ENCODE measurements at places on chromosomes 12 and 14. TPM values are rescaled to one million over a fixed set of nuclear protein-coding genes. Genes with fewer than 3 reads are reported as not detected.
A peak's percentile ranks its signal among the peaks of the same experiment; 100 is the strongest.

The RPS6KL1 gene
- polyA plus RNA-seq: 2.1 TPM

The MAPKAPK5 gene
- 42.4 TPM for polyA plus RNA-seq

The ZNF839 gene
- 13.3 TPM for polyA plus RNA-seq

The ZNF385A gene
- polyA plus RNA-seq: 8.6 TPM

The ANG gene
- polyA plus RNA-seq: 2.9 TPM

The EID3 gene
- polyA plus RNA-seq: 5.3 TPM

The ARHGDIB gene
- 49.1 TPM for polyA plus RNA-seq

DNA sequence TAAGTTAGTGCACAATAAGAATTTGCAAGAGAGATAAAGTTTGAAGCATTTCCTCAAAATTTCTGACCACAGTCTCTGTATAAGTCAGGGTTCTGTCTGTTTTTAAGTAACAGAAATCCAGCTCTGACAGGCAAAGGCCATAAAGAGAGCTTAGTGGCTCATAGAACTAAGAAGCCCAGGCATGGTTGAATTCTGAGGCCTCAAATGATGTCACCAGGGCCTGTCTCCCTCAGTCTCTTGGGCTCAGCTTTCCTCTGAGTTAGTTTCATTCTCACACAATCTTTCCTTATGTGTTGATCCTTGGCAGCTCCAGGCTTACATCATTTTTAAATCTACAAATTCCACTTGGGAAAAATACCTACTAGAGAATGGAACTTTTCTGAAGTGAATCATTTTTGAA is 173.4 kb upstream of the ATP2B1 start:
- DNase-seq: no peak

DNA sequence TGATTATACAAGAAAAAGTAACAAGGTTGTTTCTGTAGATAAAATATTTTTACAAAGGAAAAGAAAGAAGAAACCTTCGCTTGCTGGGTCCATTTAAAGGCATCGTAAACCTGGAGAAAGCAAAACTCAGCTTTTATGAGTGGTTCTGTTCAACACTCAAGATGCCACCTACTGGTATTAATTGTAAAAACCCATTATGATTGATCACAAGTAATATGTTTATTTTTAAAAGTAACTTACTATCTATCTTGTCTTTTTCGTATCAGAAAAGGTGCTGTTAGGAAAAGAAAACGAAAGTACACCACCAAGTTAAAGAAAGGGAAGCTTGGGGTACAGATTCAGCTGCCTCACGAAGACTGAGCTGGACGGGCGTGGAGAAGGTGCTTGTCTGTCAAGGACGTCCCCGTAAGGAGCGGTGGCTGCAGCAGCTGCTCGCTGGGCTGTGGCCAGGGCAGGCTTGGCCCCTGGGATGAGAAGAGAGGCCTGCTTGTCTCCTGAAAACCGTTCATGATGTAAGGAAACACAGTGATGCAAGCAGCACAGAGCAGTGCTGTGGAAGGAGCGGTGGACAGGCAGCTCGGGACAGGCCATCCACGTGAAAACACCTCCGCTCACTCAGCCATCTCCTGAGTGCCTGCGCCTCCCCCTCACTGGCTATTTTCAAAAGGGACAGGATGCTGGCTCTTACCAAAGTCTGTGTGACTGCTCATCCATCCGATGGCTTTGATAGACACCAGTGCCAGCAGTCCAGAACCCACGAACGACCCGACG is 25.0 kb downstream of the SLC15A4 start:
- no peak for DNase-seq

GRCh38 chr12:6062757-6063735 is 61.4 kb downstream of the VWF start:
- DNase-seq: no peak

GRCh38 chr14:48350971-48351370 is 675.6 kb upstream of the MDGA2 start:
- DNase-seq: no peak

- DNase-seq: no peak
Observed at GRCh38 chr14:105682956-105683570, 156.7 kb downstream of the TMEM121 start.

GRCh38 chr14:104115691-104116287 is 22.6 kb upstream of the KIF26A start:
- no peak for DNase-seq

DNA sequence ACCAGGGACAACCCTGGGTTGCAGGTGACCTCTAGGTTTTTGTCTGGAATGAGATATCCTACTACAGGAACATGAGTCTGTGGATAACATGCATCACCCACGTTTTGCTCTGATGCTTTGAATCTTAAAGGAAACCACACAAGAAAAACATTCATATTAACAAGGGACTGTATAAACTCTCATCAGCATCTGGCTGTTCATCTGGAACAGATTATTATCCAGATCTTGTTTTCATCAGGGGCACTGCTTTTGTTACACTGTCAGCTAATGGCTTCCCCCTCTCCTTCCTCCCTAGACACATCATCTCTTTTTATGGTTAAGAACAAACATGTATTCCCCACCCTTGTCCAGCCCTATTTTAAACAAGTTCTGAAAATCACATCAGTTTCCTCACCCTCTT is 1095.7 kb downstream of the AACS start:
- DNase-seq: no peak

GRCh38 chr12:26034371-26035142 is 76.1 kb downstream of the RASSF8 start:
- no peak for DNase-seq

DNA sequence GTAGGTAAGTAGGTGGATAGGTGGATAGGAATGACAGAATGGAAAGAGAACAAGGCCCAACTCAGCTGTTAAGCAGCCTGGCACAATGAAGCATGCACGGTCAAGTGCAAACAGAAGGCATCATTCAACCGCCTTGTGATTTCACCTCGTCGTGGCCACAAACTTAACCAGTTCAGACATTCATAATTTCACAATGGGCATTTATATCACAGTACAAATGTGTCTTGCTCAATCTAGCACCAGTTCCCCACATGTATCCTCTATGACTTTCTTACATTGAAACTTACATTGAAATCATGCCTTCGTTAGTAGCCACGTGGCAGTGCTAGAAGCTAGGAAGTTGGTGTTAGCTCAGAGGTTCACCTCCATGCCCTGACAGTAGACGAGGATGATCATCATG is 207.5 kb downstream of the ETV6 start:
- no peak for DNase-seq

DNA sequence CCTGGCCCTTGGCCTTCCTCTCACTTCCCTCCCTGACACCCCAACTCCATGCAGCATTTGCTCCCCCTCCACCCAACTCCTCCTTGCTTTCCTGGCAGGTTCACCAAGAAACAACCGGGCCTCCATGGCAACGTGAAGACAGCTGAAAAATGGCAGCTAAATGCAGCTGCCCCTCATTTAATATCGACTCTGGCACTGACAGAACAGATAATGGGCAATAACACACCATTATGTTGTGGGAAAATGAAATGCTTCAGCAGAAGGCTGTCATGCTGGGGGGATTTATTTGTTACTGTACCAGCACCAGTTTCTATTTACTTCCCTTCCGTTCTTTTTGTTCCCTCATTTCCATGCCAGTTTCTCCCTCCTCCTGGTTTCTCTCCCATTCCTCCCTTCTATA is 440.8 kb downstream of the NRXN3 start:
- no peak for DNase-seq

GRCh38 chr12:39269492-39269891 is 173.4 kb downstream of the KIF21A start:
- DNase-seq: no peak

- DNase-seq: no peak
Observed at GRCh38 chr14:53103636-53104340, 49.3 kb downstream of the DDHD1 start.

DNA sequence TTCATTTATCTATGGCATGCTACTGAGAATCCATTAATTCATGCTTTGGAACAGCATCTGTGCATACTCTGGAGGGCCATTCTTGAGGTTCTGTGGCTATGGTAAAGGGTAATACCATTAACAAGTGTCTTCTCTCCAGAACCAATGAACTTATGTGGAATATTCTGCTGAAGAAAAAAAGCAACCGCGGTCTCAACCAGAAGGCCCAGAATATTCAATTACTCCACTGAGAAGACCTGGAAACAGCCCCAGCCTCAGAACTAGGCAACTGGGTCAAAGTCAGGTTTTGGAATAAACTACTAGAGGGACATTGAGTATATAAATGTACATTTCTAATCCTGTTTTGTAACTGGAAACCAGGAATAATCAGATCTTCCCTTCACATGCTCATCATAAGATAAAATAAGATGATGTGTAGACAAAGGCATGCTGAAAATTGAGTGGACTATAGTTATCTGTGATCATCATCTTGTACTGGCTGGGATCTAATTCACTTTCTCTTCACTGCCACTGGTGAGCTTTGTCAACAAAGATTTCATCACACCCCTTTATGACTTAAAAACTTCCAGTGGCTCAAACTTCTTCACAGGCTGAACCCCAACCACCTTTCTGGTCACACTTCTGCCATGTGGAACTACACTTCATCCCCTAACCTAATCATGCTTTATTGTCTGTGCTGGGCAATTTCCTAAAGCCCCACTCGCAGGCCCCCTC is 6.0 kb downstream of the SPTB start:
- no peak for DNase-seq

- DNase-seq: no peak
Observed at GRCh38 chr12:94892544-94893267, 110.8 kb downstream of the NDUFA12 start.

DNA sequence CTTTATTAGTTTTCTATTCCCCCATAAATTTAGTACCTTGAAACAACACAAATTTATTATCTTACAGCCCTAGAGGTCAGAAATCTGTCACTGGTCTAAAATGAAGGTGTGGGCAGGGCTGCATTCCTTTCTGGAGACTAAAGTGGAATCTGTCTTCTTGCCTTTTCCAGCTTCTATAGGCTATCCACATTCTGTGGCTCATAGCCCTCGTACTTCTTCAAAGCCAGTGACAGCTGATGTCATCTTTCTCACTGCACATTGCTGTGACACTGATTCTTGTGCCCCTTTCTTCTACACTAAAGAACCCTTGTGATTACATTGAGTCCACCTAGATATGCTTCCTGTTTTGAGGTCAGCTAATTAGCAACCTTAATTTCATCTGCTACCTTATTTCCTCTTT is 23.2 kb upstream of the DCN start:
- no peak for DNase-seq

DNA sequence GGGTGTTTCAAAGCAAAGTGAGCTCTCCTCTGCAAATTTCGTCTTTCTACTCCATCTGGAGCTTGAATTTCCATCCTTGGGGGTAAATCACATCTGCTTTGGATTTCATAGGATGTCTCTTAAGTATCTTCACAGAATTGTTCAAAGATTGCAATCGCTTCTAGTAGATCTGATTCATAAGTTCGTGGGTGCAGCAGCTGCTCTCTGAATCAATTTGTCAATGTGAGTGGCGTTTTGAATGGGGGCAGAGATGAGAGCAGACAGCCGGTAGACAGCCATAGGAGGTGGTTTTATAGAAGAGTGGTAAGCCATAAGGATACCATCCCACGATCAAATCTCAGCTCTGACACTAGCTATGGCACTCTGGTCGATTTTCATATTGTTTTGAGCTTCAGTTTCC is 146.0 kb upstream of the RPH3A start:
- no peak for DNase-seq

GRCh38 chr14:73749706-73750530 is 35.7 kb upstream of the PNMA1 start:
- DNase-seq: no peak

- DNase-seq: no peak
Observed at GRCh38 chr12:114404926-114405518, 922 bp downstream of the TBX5 start.

GRCh38 chr14:95227279-95227860 is 70.0 kb upstream of the DICER1 start:
- peak; percentile 57 for DNase-seq

- DNase-seq: no peak
Observed at GRCh38 chr12:102533483-102534215, 53.3 kb upstream of the IGF1 start.

DNA sequence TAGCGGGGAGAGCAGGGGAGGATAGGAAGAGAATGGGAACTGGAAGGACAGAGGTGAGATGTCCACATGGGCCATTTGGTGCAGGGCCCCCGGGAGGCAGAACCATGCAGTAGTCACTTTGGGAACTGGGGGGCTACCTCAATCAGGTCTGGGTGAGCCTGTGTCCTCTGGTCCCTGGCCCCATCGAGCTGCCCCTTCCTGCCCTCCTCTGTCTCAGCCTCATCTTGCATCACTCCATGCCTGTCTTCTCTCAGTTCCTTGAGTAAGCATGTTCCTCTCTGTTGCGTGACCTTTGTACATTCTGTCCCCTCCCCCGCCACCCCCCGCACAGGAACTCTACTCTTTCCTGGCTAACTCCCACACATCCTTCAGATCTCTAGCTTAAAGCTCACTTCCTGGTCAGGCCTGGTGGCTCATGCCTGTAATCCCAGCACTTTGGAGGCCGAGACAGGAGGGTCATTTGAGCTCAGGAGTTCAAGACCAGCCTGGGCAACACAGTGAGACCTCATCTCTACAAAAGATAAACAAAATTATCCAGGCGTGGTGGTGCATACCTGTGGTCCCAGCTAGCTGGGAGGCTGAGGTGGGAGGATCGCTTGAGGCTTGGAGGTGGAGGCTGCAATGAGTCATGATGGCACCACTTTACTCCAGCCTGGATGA is 23.2 kb downstream of the FOS start:
- DNase-seq: no peak

DNA sequence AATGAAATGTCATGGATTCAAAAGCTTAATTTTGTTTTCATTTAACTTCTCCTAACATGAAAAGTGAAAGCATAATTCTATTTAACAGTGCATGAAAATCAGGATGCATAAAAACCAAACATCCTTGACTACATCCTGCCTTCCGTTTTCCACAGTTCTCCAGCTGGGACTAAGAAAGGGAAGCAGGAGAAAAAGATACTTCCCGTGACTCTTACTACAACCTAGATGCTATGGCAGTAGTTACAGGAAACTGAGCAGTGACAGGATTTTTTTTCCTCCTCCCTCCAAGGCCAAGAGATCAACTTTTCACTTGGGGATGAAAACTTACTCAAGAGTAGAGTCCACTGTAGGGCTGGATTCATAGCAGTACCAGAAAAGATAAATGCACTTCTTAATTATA is 2.6 kb downstream of the EXOC5 start:
- no peak for DNase-seq

- DNase-seq: no peak
Observed at GRCh38 chr12:56661979-56662638, 16.3 kb upstream of the ATP5F1B start.

DNA sequence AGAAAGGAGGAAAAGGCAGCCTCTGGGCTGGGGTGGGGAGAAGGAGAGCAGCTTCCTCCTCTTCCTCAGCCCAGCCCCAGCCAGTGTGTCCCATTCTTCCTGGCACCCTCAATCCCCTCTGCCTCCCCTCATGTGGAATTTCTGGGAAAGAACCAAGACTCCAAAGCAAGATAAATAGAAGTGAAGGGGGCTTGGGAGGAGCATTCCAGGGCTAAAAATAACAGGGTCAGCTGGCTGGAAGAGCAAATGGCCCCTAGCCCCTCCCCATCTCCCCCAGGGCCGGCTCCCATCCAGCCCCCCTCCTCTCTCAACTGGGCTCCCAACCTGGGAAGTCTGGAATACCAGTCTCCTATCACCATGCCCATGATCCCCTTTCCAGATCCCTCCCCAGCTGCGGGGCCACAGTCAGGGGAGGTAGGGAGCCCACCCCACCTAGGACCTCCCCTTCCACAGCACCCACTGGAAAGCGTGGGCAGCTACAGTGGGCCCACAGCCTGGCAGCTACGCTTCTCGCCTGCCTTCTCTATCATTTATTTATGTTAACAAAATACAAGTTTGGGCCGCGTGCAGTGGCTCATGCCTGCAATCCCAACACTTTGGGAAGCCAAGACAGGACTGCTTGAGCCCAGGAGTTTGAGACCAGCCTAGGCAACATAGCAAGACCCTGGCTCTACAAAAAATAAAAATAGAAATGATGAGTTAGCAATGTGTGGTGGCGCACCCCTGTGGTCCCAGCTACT is 88.3 kb downstream of the IRF2BPL start:
- no peak for DNase-seq

Data from left renal cortex interstitium (tissue), 4 donors.